ENCODE measurements at places on chromosomes 2 and 18.

DNA sequence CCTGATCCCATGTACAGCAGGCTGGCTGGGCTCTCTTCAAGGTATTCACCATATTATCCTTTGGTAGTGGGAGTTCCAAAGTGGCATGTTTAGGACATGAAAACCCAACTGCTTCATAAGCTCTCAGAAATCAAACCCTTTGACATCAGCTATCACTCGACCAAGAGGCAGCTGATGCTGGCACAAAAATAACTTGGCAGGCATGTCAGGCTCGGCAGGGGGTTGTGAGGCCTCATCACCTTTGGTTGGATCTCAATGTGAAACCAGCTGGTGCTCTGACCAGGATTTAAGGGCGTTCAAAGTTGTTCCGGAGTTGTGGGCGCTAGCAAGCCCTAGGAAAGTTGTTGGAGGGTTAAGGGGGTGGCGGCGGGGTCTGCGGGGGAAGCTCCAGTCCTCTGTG is 171.9 kb downstream of the FHOD3 start:
- DNase-seq = no peak

DNA sequence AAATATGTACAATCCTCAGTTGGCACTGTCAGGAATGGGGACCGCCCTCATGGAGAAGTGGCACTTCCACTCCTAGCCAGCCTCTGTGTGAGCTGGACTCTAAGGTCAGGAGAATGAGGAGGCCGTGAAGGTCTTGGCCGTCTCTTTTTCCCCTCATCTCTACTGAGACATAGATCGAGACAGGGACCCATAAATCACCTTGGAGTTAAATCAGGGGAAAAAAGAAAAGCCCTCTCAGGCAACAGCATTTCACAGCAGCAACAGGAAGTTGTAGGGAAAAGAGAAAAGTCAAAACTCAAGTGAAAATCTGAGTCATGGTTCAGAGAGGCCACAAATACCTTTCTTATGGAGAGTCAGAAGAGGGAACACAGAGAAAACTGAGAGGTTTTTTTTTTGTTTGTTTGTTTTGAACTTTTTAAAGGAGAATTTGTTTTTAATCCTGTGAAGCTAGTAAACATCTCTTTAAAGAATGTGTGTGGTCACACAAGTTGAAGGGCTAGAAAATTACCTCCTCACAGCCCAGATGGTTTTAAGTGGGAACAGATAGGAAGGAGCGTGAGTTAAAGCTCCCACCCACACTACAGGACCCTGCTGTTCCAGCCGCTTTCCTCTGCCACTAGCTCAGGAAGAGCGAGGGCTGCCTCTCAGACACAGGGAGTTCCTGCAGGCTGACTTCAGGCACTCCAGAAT is 30.6 kb upstream of the CYP1B1 start:
- DNase-seq = no peak

DNA sequence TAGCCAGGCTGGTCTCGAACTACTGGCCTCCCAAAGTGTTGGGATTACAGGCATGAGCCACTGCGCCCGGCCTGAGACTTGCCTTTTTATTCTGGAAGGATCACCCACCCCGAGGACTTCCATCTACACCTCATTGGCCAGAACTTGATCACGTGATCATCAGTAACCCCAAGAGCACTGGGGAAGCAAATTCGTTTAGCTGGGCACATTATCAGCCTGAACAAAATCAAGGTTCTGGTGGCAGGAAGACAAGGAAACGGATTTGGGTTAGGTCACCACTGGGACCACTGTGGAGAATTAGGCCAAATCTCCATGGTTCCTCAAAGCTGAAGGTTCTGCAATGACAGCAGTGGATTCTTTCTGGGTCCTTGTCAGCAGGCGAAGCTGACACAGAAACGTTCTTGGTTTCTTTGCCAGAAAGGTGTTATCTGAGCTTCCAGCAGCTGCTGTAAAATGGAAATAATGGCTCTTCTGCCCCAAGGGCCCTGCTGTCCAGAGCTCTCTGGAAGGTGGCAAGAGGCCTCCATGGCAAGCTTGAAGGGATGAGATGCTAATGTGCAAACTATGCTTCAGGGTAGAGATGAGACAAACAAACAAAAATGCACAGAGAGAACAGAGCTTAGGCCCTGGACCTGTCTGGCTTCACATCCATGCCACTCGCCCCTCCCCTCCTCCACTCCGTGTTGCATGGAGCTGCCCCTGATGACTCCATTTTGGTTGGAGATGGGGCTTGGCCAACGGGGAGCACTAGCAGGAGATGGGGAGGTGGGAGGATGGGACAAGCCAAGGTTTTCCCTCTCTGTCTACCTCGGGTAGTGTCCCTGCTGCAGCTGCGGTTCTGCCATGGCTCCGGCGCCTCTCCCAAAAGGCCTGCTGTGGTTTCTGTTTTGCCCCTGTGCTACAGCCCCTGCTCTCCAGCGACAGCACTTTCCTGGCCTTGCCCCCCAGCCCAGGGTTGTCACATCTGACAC is 28.4 kb downstream of the TMEM177 start:
- DNase-seq = no peak

GRCh38 chr2:42754021-42754775 is 9.7 kb downstream of the OXER1 start:
- DNase-seq = no peak

DNA sequence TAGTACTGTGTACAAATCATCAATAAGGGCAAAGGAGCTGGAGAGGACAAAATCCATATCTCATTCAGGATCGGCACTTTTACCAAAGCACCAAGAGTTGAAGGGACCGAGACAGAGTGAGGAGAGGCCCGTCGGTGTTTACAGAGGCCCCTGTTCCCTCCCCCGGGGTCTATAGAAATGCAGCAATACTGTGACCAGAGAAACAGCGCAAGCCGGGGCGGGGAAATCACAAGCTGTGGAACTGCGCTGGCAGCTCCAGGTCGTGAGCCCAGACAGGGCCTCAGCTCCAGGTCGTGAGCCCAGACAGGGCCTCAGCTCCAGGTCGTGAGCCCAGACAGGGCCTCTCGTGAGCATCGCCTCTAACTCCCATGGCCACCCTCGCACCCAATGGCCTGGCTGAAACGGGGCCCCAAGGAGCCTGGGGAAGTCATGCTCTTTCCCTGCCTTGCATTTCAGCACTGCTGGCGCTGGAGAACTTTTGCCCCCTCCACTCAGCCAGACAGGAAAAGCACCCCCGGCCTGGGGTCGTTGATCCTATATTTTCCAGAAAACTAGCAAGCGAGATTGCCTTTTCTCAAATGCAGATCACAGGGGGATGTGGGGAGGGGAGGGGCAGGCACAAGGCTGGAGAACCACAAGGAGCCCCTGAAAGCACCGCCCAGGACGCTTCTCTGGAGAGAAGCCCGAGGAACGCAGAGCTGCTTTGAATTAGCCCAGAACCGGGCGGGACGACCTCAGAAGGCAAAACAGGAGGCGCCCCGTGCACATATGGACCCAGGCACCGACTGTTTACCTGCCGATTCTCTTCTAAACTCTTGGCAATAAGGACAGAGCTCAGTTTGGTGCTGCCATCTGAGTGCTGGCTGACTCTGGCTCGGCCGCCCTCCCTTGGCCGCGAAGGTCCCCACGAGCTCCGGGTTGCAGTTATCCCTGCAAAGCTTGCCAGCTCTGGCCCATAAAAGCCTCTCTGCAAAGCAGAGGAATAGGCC is 223.7 kb downstream of the ACKR3 start:
- DNase-seq = no peak

GRCh38 chr2:191847764-191848163 is 876 bp upstream of the CAVIN2 start:
- DNase-seq = no peak

DNA sequence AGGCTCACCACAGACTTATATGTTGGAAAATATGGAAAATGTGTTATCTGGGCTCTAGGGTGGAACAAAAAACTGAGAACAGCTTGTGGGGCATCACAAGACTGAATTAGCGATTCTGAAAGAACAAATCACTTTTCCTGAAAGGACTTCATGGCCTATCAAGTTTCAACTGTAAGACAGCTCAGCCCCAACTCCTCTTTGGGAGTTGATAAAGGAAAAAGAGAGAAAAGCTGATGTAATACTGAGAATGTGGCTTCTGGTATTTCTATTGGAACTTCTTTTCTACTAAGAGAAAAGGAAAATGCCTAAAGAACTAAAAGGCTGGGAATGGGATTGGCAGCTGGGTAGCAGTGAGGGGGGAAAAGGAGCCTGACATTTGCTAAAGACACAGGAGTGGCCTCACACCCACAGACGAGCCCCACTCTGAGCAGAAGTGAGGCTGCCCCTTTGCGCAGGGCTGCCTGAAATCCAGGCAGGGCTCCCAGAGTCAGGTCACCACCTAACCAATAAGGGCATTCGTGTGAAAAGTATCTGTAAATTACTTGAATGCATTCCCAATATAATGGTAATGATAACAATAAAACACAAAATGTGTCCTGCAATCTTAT is 75.6 kb downstream of the LRP2 start:
- DNase-seq = no peak

GRCh38 chr2:218125095-218125494 is 733 bp upstream of the CXCR2 start:
- no peak for DNase-seq

DNA sequence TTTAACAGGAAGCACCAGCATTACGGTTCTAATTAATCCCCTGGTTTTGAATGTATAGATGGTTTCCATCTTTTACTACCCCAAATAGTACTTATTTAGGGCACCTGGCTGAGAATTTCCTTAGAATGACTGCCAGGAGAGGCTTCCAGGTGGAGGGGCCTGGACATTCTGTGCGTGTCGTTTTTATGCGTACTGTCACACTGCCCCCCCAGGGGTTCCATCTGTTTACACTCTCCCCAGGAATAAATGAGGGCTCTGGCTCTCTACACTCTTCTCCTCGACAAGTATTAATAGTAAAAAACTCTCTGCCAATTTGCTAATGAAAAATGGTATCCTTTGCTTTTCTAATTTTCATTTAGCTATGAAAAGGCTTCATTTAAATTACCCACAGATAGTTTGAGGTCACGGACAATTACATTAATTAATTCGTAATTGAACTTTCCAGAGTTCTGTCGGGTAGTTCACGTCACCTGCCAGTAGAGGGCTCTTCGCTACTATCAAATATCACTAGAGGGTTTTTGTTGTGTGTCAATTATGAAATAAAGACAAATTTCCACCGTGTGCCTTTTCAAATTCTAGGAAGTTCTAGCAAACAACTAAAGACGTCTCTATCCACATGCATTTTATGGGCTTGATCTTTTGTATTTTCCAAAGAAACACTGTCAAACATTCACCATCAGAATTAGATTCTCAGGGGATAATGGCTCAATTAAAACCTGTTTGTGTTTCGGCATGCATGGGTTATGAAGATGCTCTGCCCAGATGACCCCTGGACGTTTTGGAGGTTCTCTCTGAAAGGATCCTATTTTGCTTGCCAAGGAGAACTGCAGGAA is 88.8 kb upstream of the ASB18 start:
- DNase-seq = no peak
